Fibroblast of skin of right biceps (primary cell): ENCODE measurements at places on chromosomes 2 and 18.

DNA sequence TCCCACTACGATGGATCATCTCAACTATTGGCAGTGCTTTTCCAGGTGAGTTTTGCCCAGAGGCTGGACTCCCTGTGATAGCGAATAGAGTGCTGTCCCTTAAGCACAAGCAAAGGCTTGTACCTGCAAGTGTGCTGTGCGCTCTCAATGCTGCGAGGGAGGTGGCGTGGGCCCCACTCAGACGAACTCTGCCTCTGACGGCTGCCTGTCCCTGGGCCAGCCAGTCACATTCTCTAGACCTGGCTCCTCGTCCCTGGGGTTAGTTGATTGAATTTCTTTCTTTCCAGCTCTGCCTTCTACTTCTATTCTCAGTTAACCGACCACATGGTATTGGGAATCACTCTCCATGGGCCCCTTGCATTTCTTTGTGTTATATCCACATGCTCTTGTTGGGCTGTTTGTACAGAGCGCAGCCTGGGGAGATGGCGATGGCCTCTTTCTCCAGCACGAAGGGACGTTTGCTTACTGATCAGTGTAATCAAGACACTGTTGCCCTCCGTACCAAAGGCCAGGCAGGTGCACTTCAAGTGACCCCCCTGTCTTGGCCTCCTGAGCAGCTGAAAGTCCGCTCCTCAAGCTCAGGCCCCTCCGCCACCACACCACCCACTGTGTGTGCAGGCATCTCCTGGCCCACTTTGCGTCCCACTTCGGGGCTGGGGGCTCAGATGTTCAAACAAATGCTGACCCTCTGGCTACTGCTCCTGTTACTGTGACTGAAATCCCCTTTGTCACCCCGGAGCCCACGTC, 151.3 kb downstream of the ZNF236 start:
- no peak for DNase-seq

GRCh38 chr18:61459896-61460648, 126.8 kb downstream of the CDH20 start:
- peak; percentile 10 for DNase-seq

- peak; percentile 66 for DNase-seq
Observed at GRCh38 chr2:64646007-64646880, 7.5 kb downstream of the SERTAD2 start.

DNA sequence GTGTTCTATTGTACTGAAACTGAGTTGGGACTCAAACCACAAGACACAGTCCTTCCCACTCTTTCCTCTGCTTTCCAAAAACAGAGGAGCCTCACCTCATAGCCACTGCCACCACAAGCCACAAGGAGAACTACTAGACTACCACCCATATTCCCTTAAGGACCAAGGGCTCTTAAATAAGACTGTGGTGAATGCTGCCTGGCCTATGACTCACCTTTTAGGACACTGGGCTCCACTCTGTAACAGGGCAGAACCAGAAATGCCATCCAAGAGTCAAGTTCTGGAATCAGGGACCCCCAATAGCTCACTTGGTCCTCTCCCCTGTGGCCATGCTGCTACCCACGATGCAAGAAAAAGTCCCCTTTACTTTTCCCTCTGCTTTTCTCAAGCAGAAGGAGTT, 851.4 kb downstream of the BCL11A start:
- no peak for DNase-seq

DNA sequence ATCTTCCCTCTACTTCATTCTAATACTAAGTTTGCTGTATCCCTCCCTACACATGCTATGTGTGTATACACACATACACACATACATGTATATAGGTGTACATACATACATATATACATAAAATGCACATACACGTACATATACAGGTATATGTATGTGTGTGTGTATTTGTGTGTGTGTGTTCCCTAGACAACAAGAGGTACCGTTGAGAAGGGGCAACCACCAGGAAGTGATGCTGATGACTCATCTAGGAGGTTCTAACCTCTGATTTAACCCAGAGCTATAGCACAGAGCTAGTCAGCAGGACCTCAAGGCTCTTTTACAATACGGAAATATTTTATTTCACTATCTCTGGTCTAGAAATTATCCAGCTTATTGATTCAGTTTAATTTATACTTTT, 139.2 kb downstream of the LAMA3 start:
- peak; percentile 55 for DNase-seq

GRCh38 chr2:104855221-104856085, 1.5 kb downstream of the POU3F3 start:
- DNase-seq = no peak

GRCh38 chr2:210288408-210288807, 26.6 kb downstream of the MYL1 start:
- DNase-seq = no peak

DNA sequence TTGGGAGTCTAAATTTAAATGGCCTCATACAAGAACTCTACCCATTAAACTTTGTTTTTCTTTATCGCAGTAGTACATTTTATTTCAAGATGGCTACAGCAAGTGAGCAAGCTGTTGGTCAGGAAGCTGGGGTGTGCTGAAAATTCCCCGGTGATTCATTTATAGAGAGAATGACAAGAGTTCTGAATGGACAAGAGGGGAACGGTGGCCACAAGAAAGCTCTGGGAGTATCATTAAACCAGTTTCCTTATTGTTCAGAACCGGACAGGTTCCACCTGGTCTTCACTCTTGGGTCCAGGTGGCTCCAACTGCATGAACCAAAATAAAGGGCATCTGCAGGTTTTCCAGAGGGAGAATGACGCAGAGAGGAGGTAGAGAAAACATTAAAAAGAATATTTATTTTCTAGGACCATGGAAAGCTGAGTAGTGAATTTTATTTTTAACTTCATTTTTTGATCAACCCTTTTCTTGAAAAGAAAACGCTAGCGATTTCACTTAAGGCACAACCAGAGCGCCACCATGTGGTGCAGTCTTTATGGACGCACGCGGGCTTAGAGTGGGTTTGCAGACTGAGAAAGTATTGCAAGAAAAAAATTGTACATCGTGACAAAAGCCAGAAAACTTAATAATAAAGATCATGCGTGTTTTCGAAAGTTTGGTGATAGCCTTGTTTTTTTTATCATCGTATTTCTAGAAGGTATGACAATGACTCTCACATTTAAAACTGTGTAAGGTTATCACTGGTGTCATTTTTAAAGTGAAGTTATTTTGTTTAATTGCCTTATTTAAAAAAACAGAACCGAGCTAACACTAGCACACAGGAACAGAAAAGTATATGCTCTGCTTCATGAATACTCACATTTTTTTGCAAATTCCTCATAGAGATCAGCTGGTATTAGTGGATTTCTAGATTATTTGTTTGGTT, 97.9 kb upstream of the NOL4 start:
- DNase-seq = peak; percentile 45
